Fibroblast of villous mesenchyme (primary cell): ENCODE measurements at places on chromosomes 1 and 21.

GRCh38 chr21:45542242-45542666 is at the start of gene SLC19A1:
TSS of gene SLC19A1 (minus strand) at chr21:45542440. CDS start at chr21:45537959, 4,481 bp downstream.
- DNase-seq, result peak; percentile 45

DNA sequence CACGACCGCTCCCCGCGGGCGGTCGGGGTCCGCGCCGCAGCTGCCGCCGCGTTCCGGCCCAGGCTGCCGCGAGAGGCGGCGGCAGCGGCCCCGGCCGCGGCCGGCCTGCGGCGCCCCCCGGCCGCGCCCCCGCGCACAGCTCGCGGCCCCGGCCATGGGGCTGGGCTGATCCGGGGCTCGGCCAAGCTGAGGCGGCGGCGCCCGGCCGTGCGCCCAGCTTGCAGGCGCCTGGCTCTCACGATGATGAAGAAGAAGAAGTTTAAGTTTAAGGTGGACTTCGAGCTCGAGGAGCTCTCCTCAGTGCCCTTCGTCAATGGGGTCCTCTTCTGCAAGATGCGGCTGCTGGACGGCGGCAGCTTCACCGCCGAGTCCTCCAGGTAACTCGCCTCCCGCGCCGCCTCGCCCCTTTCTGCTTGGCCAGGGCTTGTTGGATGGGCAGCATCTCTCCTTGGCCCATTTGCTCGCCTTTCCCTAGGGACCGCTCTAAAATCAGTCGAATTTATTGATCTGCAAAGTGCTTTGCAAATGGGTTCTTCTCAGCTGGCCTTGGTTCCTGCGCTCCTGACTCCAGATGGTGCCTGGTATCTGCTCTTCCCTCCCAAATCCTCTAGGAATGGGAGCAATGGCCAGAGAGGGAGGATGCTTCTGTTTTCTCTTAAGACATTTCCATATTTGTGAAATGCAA is 431 bp downstream of the EEIG2 start:
- peak; percentile 42 for DNase-seq

- no peak for DNase-seq
These were observed 2.0 kb upstream of the MAN1C1 start for GRCh38 chr1:25614501-25615171.

- peak; percentile 72 for DNase-seq
These were observed 23.2 kb downstream of the LYST start for GRCh38 chr1:235843461-235843961.
